Karpas-422 (cell line): ENCODE measurements at places on chromosomes 12 and 14. TPM values are rescaled to one million over a fixed set of nuclear protein-coding genes. Genes with fewer than 3 reads are reported as not detected.

IL23A gene
- total RNA-seq = 5.9 and 8.1 TPM in 2 replicates

RIC8B gene
- not detected in 2 replicates for total RNA-seq

IL22 gene
- total RNA-seq = not detected in 2 replicates

CCND2 gene
- total RNA-seq = 0.14 and 1.4 TPM in 2 replicates

PTCSC3 gene
- total RNA-seq = not detected in 2 replicates

TMBIM4 gene
- total RNA-seq = 36.1 and 151 TPM in 2 replicates

ABCC9 gene
- total RNA-seq = not detected in 2 replicates

SLC25A21 gene
- 1.5 and 9.2 TPM in 2 replicates for total RNA-seq

DPF3 gene
- 3.1 and 6.7 TPM in 2 replicates for total RNA-seq

SERPINA1 gene
- 0.54 TPM in 1 of 2 replicates, not detected in the other for total RNA-seq

FBXL14 gene
- total RNA-seq = 29.0 and 62.5 TPM in 2 replicates

BIN2 gene
- total RNA-seq = 5.5 and 10.0 TPM in 2 replicates

GON7 gene
- 40.6 and 60.3 TPM in 2 replicates for total RNA-seq

GSC gene
- not detected in 2 replicates for total RNA-seq

KRT5 gene
- not detected in 2 replicates for total RNA-seq

PAPLN gene
- total RNA-seq = 12.9 and 18.0 TPM in 2 replicates

CNTN1 gene
- total RNA-seq = not detected in 2 replicates

IFI27 gene
- total RNA-seq = 0.48 and 1.1 TPM in 2 replicates

SCNN1A gene
- not detected in 2 replicates for total RNA-seq

SCN8A gene
- total RNA-seq = 0.11 and 0.22 TPM in 2 replicates

KTN1 gene
- total RNA-seq = 150 and 212 TPM in 2 replicates

SLC5A8 gene
- not detected in 2 replicates for total RNA-seq

MNAT1 gene
- total RNA-seq = 166 and 230 TPM in 2 replicates

KRT81 gene
- total RNA-seq = not detected in 2 replicates

NPAS3 gene
- total RNA-seq = 1.6 and 6.9 TPM in 2 replicates

CISTR gene
- total RNA-seq = not detected in 2 replicates

MSI1 gene
- total RNA-seq = not detected in 2 replicates

CRIP2 gene
- 0.45 TPM in 1 of 2 replicates, not detected in the other for total RNA-seq

CHST11 gene
- not detected in 2 replicates for total RNA-seq

SALL2 gene
- total RNA-seq = not detected in 2 replicates

PLEKHG7 gene
- total RNA-seq = not detected in 2 replicates
